ENCODE measurements at places on chromosomes 7 and 10.

- DNase-seq: no peak
Measured at GRCh38 chr7:117951285-117951684, 78.0 kb upstream of the CTTNBP2 start.

- no peak for DNase-seq
Measured at GRCh38 chr7:144036302-144036885, 12.4 kb upstream of the OR2A5 start.

DNA sequence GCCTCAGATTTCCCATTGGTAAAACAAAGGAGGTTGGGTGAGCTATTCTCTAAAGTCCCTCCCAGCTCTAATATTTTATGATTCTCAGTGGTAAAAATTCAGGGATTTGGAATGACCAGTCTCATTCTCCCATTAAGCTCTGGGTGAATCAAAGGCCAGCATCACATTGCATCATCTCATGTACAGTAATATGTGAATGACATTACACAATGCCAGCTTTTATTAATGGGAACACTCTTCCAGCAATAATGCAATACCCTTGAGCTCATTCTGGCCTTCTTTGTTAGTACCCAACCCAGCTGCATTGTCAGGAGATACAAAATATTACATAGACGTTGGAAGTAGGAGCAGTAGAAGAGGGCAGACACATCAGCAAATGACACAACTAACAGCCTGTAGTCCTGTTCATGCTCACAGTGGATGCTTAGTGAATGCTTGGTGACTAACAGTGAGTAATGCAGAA lies 100.0 kb upstream of the EGR2 start:
- DNase-seq: no peak

- no peak for DNase-seq
Measured at GRCh38 chr10:113056030-113056429, 106.0 kb downstream of the TCF7L2 start.

DNA sequence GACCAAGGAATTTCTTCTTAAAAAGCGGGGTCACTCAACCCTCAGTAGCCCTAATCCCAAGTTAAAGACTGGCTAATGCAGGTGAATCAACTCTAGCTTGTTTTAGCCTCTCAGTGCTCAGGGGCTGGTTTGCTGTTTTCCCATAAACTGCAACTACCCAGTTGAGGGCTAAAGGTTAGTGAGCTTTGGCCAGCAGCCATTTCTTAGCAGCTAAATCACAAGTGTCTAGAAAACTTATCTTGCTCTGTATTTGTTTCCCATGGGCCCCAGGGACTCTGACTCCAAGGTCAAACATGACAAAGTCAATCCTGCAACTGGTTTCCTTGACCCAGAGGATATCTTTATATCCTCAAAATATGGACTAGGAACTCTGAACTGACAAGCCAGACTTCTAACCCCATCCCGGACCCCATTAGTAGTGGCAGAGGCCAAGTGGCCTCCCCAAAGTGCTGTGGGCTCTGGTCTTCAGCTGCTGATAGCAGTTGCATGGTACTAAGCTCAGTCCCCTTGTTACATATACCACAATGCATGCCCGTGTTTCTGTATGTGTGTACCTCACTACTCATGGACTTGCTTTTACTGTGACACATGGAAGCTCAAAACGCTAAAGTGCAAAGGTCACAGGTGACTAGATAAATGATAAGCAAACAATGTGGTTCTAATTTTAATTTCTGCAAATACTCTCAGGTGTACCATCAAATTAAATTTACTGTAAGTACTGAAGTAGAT lies 793.0 kb upstream of the IGFBP3 start:
- no peak for DNase-seq

DNA sequence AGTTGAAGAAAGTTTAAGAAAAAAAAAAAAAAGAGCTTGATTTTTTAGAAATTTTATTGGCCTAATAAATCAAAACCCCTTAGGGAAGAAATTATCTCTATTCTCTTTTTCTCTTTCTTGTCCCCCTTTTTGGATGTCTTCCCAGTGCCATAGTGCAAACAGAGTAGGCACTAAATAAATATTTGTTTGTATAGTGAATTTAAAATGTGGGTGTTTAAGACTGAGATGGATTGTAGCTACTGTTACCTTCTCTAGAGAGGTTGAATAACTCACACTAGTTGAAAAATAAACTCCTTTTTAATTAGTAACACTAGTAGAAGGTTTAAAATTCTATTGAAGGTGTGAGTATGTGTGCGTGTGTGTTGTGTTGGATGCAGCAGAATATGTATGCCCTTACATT lies 783.8 kb downstream of the NXPH1 start:
- no peak for DNase-seq

- DNase-seq: no peak
Measured at GRCh38 chr10:76492678-76493472, 1061.5 kb downstream of the LRMDA start.

- no peak for DNase-seq
Measured at GRCh38 chr10:97099089-97099488, 86.7 kb downstream of the SLIT1 start.

DNA sequence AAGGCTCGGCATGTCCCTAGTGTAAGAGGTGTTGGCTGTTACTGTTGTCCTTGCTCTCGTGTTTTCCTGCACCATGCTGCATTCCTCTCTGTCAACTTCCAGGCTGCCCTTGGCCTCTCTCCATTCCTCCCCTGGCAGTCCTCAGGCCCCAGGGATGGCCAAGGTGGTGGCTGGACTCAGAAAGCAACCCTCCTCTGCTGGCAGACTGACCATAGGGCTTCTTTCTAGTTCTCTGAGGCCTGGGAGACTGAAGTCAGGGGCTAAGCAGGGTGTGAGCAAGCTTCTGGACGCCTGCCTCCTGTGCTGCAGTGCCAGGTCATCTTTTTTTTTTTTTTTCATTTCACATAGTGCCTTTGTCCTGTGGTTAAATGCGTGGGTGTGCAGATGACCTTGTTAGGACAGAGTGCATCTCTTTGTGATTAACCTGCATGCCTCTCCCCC lies 72.0 kb downstream of the GOLGA7B start:
- DNase-seq: no peak

DNA sequence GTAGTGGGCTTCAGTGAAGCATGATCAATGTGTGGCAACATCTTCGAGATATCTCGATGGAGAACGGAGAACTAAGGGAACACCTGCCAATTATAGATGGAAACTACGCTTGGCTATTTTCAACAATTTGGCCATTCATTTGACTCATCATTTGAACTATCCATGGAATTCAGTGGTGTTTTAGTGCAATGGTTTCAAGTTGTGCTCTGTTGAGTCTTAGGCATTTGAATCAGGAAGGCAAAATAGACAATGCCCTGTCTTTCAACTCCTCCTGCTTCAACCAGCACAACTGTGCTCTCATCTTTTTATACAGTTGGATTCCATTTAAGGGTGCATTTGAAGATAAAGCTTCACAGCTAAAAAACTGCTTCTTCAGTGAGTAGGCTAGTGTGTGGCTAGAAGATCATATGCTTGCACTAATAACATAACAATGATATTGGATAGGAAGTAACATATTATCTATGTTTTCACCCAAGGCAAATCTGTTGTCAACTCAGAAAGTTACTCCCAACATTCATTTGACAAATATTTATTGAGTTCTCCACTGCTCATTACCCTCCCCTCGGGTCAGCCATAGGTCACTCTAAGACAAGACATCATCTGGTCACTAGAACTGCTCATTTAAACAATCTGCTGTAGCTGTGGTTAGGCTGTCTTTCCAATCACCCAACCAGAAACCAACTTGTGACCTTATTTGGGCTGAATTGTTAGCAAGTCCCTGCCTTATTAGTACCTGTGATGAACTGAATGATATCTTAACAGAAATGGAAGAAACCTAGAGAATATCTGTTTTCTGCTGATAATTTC lies 314.1 kb upstream of the SP4 start:
- no peak for DNase-seq

All from activated CD4-positive, alpha-beta memory T cell treated with anti-CD3 and anti-CD28 coated beads, Interleukin-2, amount 10 ng/mL, durations not matched to agents 7 days and 5 days (primary cell).